ENCODE measurements at places on chromosomes 16 and 17.
A peak's percentile ranks its signal among the peaks of the same experiment; 100 is the strongest.

GRCh38 chr17:3754066-3754457 lies 30.4 kb downstream of the HASPIN start:
- DNase-seq = no peak

DNA sequence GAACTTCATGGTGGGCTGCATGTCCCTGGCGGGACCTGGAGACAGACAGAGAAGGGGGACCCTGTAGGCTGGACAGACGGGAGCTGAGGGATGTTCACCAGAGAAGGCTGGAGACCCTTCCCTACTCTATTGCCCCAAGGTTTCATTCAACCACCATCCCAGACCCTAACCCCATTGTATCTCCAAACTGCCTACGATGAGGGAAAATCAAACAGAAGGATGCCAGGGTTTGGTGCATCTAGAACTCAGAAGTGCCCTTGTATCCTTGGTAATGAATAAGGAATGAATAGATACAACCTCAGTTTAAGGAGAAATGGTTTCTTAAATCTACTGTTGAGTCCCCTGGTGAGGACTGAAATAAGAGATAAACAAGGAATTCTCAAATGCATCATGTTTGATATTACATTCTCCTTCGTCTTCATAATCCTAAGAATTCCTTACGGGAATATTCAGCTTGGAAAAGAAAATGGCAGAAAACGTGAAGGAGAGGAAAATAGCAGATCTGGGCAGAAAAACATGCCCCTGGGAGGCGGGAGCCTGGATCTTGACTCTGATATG lies 16.4 kb downstream of the TNS4 start:
- DNase-seq = no peak

DNA sequence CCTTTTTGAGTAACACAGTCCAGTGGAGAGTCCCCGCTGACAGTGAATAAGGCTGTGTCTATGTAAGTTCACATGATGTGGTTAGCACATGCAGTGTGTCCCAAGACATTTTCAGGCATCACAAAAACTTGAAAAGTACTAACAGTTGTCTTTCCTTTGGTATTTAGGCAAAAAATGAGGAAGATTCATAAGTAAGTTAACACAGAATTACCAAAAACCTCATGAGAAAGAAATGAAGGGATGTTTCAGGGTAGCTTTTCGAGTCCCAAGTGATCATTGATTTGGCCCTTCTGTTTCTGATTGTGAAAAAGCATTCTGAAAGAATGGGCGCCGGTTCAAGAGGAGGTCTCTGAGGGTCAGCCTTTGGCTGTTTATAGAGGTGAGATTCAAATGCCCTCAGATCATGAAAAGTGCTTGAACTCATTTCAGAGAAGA lies 529 bp upstream of the ASPA start:
- DNase-seq = no peak

DNA sequence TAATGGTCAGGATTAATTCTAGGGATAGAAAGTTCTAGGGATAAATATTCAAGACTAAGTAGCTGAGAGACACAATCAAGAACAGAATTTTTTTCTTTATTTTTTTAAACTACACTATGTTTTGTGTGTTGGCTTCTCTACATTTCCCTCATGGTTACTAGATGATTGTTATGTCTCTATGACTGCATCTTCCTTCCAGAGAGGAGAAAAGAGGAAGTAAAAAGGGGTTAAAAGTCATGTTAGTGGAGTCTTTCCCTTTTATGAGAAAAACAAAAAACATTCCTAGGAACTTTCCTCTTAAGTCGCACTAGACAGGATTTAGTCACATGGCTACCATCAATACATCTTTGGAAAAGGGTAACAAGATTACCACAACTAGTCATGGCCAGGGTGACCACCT lies 375.0 kb downstream of the KCNJ2 start:
- DNase-seq = no peak

GRCh38 chr17:38625482-38625881 lies 19.7 kb upstream of the SRCIN1 start:
- no peak for DNase-seq

- no peak for DNase-seq
Observed at GRCh38 chr16:48420437-48420836, 35.2 kb upstream of the SIAH1 start.

DNA sequence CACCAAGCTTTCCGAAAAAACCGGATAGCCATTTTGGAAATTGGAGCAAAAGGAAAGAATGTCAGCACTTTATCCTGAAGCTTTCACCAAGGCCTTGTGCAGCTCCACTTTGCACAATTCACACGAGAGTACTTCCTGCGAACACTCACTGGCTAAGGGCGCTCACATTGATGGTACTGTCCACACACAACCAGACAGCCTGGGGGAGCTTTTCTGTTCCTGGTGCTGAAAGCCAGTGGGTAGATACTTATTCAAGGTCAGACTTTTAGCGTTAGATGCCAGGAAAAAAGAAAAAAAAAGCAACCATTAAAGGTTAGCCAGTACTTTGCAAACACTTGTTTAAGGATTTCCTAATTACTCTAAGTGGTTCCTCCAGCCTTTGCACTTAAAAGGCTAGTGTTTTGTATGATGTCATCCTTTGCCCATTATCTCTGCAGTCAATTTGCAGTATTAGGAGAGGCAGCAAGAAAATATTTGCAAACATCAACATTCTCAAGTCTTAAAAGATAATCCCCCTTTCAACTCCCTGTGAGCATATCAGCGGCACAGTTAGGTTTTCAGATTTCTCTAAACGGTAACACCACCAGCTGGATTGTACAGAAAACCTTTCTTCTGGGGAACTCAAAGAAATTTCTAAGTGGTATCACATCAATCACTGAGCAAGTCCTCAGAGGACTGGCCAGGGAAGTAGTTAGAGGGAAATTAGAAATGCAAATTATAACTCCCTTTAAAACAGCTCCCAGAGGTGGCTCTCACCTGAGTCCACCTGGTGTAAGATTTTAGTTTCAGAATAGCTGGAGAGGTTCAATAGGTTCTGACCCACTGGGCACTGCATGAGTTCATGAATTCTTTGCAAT lies 243.4 kb upstream of the IRX5 start:
- no peak for DNase-seq

GRCh38 chr17:63972796-63973195 lies at the start of gene SCN4A:
Gene SCN4A, minus strand, starts transcription at chr17:63972918. Its CDS starts 77 bp downstream, at chr17:63972841.
- no peak for DNase-seq

DNA sequence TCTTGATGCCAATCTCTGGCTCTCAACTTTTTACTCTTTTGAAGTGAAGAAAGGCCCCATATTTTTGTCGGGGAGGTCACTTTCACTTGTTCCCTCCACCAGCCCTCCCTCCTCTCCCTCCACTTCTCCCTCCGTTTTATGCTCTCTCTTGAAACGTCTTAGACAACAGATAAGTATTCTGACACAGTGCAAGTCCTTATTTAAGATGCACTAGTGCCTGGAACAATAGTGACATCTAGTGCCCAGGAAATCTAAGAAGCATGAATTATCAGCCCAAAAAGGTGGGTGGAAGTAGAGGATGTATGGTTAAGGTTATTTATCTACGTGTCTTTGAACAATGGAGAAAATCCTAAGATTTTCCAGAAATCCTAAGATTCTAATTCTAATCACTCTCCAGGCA lies 17.9 kb downstream of the PSME3IP1 start:
- DNase-seq = peak; percentile 74

DNA sequence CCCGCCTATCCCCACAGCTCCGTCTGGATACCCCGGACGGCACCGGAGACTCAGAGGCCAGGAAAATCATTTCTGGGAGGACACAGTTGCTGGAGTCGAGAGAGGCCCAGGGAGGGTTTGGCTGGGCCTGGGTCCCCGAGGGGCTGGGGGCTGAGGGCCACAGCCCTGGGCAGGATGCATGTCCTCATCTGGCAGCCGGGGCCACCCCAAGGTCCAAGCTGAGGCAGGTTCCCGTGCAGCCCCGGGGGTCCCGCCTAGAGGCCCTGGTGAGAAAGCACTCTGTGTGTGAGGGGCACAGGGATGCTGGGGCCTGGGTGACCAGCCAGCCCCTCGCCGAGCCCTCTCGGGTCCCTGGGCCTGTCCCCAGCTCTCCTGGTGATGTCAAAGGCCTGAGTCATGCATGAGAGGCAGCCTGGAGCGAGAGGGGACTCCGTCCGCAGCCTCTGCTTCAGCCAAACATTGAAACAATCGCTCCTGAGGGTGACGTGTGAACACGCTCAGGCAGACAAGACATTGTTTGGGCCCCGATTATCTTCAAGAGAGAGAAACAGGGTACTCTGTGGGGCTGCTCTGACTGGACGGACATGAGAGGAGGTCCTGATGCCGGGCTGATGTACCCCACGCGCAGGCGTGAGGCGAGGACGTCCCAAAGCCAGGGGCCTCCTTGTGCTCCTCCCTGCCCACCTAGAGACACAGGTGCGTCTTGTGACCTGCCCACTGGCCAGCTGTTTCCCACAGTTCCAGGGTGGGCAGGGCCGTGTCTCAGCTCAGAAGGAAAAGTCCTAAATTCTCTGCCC lies 25.8 kb upstream of the C1QTNF8 start:
- DNase-seq = no peak

DNA sequence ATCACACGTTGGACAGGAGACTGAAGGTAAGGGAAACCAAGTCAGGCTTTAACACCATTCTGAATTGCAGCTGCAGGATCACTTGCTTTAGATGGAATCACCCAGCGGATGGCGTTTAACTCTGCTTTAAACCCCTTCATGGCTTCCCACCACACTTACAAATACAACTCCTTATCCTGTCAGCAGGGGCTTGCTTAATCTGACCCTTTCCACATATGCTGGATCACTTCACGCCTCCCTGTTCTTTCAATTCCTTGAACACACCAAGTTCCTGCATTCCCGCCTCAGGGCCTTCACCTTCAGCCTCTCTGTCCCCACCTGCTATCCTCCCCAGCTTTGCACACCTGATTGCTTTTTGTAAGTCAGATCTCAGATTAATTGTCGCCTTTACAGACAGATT lies 442.2 kb downstream of the MAF start:
- no peak for DNase-seq

DNA sequence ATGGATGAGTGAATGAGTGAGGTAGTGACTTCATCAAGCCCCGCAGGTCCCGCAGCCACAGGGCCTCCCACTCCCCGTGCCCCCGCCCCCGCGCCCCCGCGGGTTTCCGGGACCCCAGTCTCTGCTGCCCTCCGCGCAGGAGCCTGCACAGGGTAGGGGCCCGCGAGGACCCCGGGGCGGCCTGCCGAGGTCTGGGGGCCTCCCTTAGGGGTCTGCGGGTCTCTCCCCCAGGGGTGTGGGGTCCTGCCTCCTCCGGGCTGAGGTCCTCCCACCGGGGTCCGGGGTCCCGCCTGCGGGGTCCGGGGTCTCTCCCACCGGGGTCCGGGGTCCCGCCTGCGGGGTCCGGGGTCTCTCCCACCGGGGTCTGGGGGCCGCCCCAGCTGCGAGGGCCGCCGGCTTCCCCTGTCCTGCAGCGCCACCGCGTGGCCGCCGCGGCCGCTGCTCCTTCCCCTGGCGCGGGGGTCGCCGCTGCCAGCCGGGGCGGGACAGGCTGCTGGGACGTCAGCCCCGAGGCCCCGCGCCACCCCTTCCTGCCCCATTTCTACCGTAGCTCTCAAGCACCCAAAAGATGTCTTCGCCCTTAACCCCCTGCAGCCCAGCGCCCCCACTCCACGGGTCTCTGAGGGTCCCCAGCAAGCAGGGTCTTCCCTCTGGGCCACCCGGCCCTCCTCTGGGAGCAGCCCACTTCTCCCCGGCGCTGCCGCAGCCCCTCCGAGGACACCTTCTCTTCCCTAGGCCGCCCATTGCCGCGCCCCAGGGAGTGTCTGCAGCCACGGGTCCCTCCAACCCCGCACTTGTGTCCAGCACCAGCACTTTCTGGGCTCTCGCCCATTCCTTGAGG lies 10.4 kb upstream of the CHMP6 start:
- DNase-seq = no peak

- DNase-seq = no peak
Observed at GRCh38 chr16:83915081-83915480, 16.2 kb downstream of the MLYCD start.

DNA sequence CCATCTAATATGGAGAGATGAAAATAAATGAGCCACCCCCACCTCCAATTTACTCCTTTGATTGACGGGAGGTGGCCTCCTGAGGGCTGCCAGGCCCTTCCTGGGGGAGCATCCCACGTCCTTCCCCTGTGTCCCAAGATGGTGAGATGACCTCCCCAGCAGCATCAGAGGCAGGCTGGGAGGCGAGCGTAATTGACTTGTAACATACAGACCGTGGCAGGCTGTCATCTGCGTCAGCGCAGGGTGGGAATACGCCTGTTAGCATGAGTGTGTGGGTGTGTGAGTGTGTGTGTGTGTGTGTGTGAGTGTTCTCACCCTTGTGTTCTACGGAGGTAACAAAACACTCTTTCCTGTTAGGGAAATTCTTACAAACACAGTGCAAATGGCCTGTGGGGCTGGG lies 156.9 kb upstream of the CIBAR2 start:
- DNase-seq = no peak

DNA sequence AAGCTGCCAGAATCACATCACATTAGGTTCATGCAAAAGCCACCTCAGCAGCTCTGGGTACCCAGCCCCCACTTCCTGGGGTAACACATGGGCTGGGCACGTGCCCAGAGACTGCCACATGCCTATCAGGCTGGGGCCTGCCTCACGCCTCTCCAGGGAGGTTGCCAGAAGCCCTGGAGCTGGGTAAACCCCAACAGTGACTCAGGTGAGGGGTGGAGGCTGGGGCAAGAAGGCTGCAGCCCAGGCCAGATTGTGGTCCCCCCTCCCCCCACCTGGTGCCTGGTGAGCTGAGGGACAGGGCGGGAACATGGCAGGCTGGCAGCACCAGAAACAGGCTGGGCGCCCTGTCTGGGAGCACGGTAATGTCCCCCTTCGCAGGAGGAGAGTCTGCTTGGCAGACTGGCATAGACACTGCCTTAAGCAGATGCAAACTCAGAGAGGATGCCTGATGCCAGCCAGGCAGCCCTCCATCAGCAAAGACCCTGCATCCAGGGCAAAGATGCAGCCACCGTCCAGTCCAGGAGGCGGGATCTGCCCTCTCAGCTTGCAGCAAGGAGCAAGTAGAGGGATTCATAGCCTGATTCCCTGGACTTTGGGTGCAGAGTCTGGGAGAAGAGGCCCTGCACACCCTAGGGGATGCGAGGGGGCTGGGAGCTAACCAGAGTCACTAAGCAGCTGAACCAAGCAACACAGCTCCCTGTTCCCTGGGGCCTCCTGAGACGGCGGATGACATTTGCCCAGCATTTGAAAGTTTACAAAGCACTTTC lies 28.8 kb downstream of the NGFR start:
- DNase-seq = peak; percentile 13

DNA sequence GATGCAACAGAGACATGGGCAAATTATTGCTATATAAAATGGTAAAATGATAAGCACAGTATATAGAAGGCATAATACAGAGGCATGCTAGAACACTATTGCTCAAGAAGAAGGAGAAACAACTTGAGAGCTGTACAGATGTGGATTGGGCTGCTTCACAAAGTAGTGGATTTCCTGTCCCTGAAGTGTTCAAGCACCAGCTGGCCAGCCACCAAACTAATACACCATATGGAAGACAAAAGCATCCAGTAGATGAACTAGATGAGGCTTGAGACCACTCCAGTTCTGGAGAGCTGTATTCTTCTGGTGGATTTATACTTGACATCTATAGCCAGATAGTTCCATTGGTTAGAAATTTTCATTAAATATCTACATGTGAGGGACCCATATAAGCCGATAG lies 134.1 kb upstream of the GNAO1 start:
- DNase-seq = no peak

- DNase-seq = peak; percentile 83
Observed at GRCh38 chr17:48577946-48578615, at the start of gene HOXB4. Gene HOXB4, minus strand, starts transcription at chr17:48578350. Its CDS starts 31 bp downstream, at chr17:48578319.
